Activated CD4-positive, alpha-beta memory T cell treated with anti-CD3 and anti-CD28 coated beads for 36 hours (primary cell): ENCODE measurements at places on chromosomes 13 and 19. TPM values are rescaled to one million over a fixed set of nuclear protein-coding genes. Genes with fewer than 3 reads are reported as not detected.

DNA sequence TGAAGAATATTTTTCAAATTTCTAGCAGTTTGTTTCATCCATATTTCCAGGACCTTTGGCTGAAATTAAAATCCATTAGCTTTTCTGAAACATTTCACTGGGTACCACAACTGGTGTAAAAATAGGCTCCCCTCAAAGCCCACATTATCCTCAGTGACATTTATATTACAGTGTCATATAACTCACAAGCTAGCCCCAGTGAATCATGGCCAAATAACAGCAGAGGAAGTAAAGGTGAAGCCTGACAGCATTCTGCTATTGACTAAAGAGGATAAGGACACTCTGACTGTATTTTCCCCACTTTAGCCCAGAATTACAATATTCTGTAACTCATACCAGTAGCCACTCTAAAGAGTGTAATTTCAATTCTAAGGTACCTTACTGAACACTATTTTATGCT, 21.9 kb downstream of the KCTD12 start:
- H3K4me1 ChIP-seq = no peaks in the 10 kb centered on the region
- no peaks in the 10 kb centered on the region for H3K36me3 ChIP-seq
- no peak overlapping the region for H3K4me3 ChIP-seq
- H3K27ac ChIP-seq = no peak overlapping the region

DNA sequence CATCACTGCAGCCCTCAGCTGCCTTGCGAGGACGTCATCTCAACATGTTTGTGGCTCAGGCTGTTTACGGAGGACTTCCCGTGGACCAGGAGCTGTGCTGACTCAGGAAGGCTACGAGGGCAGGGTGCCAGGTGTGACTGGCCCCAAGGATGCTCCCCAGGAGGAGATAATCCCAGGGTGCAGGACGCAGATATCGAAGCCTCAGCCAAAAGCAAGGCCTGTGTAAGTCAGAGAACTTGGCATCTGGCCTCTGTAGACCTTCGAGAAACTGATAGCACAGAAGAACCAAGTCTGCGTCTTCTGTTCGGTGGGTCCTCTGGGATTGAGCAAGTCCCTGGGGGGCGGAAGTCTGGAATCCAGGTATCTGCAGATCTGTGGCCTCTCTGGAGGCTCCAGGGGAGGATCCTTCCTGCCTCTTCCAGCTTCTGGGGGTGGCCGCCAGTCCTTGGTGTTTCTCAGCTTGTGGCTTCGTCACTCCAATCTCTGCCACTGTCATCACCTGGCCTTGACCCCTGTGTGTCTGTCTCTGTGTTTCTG, 2.6 kb upstream of the DOHH start:
- peaks cover 3% of the 10 kb centered on the region for H3K36me3 ChIP-seq
- H3K27ac ChIP-seq = no peak overlapping the region
- DNase-seq = no peak
- no peak overlapping the region for H3K4me3 ChIP-seq

DNA sequence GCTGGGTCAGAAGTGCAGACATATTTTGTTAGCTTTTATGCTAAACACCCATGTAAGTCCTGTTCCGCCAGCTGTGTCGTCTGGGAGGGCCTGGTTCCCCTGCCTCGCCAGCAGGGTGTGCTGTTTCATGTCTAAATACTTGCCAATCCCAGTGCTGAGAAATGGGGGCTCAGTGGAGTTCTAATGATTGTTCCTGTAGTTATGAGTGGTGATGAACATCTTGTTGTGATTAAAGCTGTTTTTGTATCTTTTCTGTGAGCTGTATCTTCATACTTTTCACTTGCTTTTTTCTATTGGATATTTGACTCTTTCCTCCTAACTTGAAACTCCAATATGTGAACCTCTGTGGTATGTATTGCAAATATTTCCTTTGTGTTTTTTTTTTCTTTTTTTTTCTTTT, 32.7 kb downstream of the KDM4B start:
- H3K4me3 ChIP-seq = no peak overlapping the region
- peaks cover 3% of the 10 kb centered on the region for H3K36me3 ChIP-seq
- H3K27me3 ChIP-seq = no peaks in the 10 kb centered on the region
- peaks cover 3% of the 10 kb centered on the region for H3K4me1 ChIP-seq
- peak; percentile 48 for DNase-seq

DNA sequence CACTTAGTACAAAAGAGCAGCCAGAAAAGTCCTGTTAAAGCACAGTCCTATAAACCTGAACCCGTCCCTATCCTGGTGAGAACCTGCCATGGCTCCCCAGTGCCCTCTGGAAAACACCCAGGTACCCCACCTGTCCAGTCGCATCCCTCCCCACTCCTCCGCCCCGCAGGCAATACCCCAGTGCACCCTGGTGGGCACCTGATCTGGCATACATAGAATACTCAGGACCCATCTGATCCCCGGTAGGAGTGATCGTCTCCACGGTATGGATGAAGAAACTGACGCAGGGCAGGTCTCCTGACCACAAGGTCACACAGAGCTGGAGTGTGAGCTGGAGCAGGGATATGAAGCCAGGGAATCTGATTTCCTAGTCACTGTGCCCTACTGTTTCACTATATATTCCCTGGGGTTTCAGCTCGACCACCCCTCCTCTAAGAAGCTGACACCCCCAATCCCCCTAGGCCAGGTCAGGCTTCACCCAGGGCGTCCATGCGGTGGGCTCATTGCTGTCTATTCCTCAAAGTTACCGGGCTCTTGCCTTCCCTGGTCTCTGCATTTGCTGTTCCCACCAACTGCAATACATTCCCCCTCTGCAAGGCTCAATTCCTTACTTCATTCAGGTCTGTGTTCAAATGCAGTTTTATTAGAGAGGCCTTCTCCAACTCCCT, 12.6 kb downstream of the FBXO46 start:
- peak overlapping the region; percentile 96 for H3K4me3 ChIP-seq
- peaks cover 39% of the 10 kb centered on the region for H3K4me1 ChIP-seq
- peaks cover 16% of the 10 kb centered on the region for H3K36me3 ChIP-seq
- DNase-seq = no peak

DNA sequence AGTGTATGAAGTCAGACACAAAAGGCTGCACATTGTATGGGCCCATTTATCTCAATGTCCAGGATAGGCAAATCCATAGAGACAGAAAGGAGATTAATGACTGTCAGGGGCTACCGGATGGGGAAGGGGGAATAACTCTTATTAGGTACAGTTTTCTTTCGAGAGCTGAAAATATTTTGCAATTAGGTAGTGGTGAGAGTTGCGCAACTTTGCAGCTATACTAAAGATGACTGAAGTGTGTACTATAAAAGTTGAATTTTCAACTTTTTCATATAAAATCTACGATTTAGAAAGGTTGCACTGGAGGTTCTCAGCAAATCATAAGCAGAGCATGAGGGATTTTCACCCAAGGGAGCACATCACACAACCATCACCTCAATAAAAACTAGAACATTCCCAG, 16.1 kb upstream of the SLC15A1 start:
- no peak overlapping the region for H3K4me3 ChIP-seq
- no peak for DNase-seq
- peaks cover 2% of the 10 kb centered on the region for H3K27me3 ChIP-seq
- H3K36me3 ChIP-seq = peaks cover 5% of the 10 kb centered on the region
- H3K27ac ChIP-seq = no peak overlapping the region
- H3K4me1 ChIP-seq = no peaks in the 10 kb centered on the region

GRCh38 chr13:108086678-108087077, 128.7 kb downstream of the LIG4 start:
- H3K27me3 ChIP-seq = no peaks in the 10 kb centered on the region
- no peak overlapping the region for H3K27ac ChIP-seq
- H3K36me3 ChIP-seq = no peaks in the 10 kb centered on the region
- H3K4me1 ChIP-seq = no peaks in the 10 kb centered on the region
- no peak overlapping the region for H3K4me3 ChIP-seq
- DNase-seq = no peak

DNA sequence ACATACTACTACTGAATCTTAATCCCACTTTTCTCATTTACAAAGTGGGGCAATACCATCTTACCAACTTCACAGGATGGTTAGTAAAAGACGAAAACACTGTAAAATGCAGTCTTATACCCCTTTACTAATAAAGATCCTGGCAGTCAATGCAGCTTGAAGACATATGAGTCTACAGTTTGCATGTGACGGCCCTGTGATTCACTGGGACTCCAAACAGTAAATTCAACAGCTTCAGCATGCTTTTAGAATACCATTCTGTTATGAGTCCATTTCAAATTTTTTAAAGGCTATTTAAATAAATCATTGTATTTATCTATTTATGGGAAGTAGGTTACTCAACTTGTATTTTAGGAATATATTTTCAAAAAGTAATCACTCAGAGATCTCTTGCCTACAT, 629.1 kb downstream of the LIG4 start:
- H3K27me3 ChIP-seq = no peaks in the 10 kb centered on the region
- no peaks in the 10 kb centered on the region for H3K4me1 ChIP-seq
- no peaks in the 10 kb centered on the region for H3K36me3 ChIP-seq
- no peak overlapping the region for H3K27ac ChIP-seq

DNA sequence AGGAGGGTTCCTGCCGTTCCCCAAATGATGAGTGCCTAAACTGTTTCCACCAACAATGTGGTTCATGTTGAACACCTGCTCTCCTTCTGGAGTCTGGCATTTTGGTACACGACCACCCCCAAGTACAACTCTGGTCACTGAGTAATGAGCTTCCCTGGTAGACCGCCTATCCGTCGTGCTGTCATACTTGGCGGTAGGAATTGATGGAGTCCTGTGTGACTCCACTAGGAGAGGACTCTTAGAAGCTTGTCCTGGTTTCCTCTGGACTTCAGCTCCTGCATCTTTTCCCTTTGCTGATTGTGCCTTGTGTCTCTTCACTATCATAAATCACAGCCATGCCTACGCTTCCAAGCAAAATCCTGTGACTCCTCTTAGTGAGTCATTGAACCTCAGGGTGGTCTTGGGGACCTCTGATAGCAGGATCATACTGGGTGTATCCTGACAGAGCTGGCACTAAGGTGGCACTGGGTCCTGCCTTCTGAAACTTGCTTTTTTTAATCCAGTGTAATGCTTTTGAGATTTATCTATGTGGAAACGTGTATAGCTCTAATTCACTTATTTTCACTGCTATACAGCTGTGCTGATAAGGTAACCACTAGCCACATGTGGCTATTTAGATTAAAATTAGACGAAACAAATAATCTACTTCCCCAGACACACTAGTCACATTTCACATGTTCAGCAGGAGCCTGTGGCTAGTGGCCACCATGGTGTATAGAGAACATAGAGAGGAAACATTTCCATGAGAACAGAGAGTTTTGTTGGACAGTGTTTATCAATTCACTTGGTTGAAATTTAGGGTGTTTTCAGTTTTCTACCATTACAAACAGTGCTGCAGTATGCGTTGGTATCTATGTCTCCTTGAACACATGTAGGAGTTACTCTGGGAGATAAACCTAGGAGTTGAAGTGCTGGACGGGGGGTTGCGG, 6.1 kb upstream of the ASF1B start:
- peaks cover 5% of the 10 kb centered on the region for H3K36me3 ChIP-seq
- DNase-seq = no peak
- H3K27ac ChIP-seq = no peak overlapping the region
- H3K4me3 ChIP-seq = no peak overlapping the region
- H3K4me1 ChIP-seq = peaks cover 33% of the 10 kb centered on the region

DNA sequence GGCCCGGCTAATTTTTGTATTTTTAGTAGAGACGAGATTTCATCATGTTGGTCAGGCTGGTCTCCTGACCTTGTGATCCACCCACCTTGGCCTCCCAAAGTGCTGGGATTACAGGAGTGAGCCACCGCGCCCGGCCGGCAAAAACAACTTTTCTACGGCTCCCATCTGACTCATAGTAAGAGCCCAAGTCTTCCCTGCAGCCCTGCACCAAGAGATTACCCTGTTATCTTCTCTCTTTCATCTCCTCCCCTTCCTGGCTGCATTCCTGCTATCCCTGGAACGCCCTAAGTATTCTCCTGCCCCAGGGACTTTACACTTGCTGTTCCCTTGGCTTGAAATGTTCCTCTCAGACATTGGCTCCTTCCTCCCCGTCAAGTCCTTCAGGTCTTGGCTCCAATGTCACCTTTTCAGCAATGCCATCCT, 6.6 kb downstream of the AP2S1 start:
- H3K27ac ChIP-seq = no peak overlapping the region
- no peak for DNase-seq
- H3K36me3 ChIP-seq = peaks cover 24% of the 10 kb centered on the region
- no peak overlapping the region for H3K4me3 ChIP-seq
- H3K4me1 ChIP-seq = peaks cover 5% of the 10 kb centered on the region

DNA sequence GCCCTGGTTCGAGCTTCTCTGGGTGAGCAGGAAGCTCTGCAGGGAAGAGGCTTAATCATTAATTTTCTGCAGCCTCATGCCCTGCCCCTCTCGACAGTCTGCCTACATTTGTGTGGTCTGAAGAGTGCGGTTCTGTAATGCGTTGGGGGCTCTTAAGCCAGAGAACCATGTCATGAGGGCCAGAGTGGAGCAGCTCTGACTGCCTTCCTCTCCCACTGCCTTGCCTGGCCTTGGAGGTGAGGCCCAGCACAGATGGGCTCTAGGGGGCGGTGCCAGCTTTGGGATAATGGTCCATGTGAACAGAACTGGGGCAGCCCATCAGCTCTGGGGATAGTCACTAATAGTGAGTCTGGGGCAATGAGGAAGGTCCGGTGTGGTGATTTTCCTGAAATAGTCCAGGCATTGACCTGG, 5.7 kb downstream of the FGF9 start:
- peak; percentile 60 for DNase-seq
- H3K36me3 ChIP-seq = no peaks in the 10 kb centered on the region
- H3K27ac ChIP-seq = no peak overlapping the region
- peaks cover 25% of the 10 kb centered on the region for H3K4me1 ChIP-seq

DNA sequence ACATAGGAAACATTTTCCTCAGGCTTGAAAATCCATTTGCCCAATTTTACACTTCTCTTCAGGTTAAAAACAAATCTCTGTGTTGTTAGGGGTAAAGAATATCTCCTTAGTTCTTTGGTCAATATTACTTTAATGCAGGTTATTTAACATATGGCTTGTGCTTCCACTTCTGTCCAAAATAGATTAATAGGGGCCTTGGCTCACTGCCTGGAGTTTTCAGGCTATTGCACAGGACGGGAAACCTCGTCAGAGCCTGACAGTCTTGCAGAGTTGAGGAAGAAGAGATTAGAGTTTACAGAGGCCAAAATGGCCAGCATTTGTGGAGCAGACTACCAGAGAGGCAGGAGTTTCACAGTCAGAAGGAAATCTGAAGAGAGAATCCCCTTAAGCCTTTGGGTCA, 863.9 kb upstream of the GPC6 start:
- no peaks in the 10 kb centered on the region for H3K36me3 ChIP-seq
- H3K4me1 ChIP-seq = no peaks in the 10 kb centered on the region
- H3K27ac ChIP-seq = no peak overlapping the region

GRCh38 chr13:52711286-52711685, 28.3 kb downstream of the CNMD start:
- H3K27ac ChIP-seq = no peak overlapping the region
- H3K36me3 ChIP-seq = no peaks in the 10 kb centered on the region
- DNase-seq = no peak
- H3K4me3 ChIP-seq = no peak overlapping the region
- H3K4me1 ChIP-seq = no peaks in the 10 kb centered on the region

DNA sequence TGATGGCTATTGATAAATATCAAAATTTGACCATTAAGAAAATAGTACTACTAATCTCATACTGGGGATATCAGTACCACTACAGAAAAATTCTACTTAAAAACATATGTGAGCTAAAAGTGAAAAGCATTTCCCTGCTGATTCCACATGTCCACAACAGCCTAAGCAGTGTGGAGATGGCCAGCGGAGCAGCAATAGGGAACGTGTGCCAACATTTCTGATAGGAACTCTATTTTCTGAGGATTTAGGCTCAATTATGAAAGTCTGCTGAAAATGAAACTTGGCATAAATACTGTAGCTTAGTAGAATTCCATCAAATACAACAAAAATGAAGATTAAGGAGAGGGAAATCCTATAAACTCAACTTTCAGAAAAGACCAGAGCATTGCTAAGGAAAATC, 311.6 kb downstream of the ENOX1 start:
- no peak for DNase-seq
- no peak overlapping the region for H3K27ac ChIP-seq
- H3K36me3 ChIP-seq = no peaks in the 10 kb centered on the region
- H3K4me3 ChIP-seq = no peak overlapping the region

The CABP5 gene
- not detected for total RNA-seq

The ISOC2 gene
- 24.6 TPM for total RNA-seq

The SLAIN1 gene
- total RNA-seq = 25.8 TPM

The SH3GL1 gene
- 38.1 TPM for total RNA-seq
